ENCODE measurements at places on chromosomes 3 and 15.

- DNase-seq = no peak
These were observed 47.5 kb downstream of the UBP1 start for GRCh38 chr3:33392703-33393125.

DNA sequence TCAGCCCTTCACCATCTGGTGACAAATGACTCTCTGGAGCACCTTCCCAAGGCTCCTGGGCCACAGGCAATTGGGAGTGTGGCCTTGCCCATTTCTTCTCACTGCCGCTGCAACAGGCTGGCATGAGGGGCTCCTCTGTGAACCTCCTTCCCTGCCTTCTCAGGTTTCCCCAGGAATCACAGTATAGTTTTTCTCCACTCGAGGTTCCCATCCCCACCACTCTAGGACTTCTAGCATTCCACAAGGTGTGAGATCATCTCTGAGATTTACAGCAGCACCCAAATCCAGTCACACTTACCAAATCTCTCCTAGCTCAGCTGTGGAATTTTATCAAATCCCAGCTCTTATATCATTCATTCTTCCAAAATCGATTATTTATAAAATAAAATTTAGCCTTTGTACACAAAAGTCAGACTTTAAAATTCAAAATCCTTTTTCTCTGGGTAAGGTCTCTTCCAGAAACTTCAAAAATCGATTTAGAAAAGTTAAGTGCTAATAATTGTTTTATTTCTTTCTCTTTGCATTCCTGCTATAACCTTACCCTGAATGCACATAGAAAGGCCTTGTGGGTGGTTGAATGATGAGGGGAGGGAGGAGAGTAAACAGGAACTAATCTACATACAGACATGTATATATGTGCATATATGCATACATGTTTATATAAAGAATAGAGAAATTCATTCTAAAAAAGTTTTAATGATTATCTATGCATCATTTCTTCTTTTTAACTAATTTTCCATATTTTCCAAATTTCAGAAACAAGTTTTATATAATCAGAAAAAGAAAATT is 18.9 kb upstream of the ATP13A4 start:
- DNase-seq = no peak

DNA sequence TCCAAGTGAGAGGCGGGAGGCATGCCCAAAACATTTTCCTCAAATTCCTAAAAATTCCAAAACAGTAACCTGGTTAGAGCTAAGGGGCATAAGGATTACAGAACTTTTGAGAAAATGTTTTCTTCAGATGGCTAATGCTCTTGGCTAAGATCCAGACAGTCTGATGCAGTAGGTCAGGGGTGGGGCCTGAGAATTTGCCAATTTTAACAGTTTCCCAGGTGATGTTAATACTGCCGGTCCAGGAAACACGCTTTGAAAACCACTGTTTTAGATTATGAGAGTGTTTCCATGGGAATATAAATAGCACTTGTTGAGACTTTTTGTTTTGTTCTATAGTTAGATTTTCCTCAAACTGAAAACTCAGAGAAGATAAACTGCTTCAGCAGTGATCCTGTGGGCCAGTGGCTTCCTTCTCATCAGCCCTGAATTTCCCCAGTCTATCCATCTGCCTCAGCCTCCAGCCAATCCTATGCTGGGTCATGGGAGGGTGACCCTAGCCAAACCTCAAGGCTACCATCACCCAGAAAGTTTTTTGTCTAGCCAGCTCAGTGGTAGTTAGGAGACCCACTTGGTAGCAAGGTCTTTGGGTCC is 71.6 kb upstream of the ACP3 start:
- no peak for DNase-seq

GRCh38 chr15:64246364-64247189 is 83.8 kb upstream of the PPIB start:
- DNase-seq = no peak

Measured in stimulated activated CD4-positive, alpha-beta T cell treated with anti-CD3 and anti-CD28 coated beads, Interleukin-1b, Interleukin-23, amount 100 ng/mL, for 4 hours (primary cell).